Mesangial cell (primary cell): ENCODE measurements at places on chromosomes 16 and 17. TPM values are rescaled to one million over a fixed set of nuclear protein-coding genes. Genes with fewer than 3 reads are reported as not detected.

CLEC3A gene
- not detected in 2 replicates for total RNA-seq

TMEM235 gene
- total RNA-seq = not detected in 2 replicates

SHISA6 gene
- not detected in 2 replicates for total RNA-seq

KRTAP2-2 gene
- not detected in 2 replicates for total RNA-seq

TMIGD1 gene
- total RNA-seq = not detected in 2 replicates

TNFSF13 gene
- total RNA-seq = 0.81 and 4.7 TPM in 2 replicates

FBXO39 gene
- not detected in 2 replicates for total RNA-seq

CDH1 gene
- 2.3 and 23.3 TPM in 2 replicates for total RNA-seq

PRAC2 gene
- not detected in 2 replicates for total RNA-seq

CFAP119 gene
- 4.8 and 5.9 TPM in 2 replicates for total RNA-seq

KCNH4 gene
- total RNA-seq = not detected in 2 replicates

CEP112 gene
- 2.7 and 3.4 TPM in 2 replicates for total RNA-seq
